ENCODE measurements at places on chromosomes 12 and 14.

GRCh38 chr12:2323532-2324255, 270.9 kb downstream of the CACNA1C start:
- DNase-seq: no peak

DNA sequence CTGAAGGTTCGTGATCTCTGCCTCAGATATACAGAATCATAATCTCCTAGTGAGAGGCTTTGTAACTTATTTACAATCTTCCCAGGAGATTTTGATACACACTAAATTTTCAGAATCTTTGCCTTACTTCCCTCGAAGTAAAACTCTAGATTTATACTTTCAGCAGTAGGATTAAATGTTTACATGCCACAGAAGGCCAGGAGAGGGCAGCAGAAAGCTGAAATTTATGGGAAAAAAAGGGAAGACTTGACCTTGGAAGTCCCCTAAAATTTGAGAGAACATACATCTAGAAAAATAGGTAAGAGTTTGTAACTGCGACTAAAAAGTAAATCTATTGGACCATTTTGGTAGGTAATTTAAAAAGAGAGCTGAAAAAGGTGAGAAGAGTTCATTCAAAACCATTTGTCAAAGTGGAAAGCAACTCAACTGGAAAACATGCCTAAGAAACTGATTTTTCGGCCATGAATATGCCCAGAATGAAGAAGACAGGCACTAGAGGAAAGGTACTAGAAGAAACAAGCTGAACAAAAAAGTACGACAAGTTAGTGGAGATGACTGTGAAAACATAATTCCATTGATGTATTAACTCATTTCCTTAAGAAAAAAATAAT, 242.0 kb upstream of the MDGA2 start:
- no peak for DNase-seq

- DNase-seq: no peak
Measured at GRCh38 chr14:97444248-97444647, 647.1 kb downstream of the VRK1 start.

DNA sequence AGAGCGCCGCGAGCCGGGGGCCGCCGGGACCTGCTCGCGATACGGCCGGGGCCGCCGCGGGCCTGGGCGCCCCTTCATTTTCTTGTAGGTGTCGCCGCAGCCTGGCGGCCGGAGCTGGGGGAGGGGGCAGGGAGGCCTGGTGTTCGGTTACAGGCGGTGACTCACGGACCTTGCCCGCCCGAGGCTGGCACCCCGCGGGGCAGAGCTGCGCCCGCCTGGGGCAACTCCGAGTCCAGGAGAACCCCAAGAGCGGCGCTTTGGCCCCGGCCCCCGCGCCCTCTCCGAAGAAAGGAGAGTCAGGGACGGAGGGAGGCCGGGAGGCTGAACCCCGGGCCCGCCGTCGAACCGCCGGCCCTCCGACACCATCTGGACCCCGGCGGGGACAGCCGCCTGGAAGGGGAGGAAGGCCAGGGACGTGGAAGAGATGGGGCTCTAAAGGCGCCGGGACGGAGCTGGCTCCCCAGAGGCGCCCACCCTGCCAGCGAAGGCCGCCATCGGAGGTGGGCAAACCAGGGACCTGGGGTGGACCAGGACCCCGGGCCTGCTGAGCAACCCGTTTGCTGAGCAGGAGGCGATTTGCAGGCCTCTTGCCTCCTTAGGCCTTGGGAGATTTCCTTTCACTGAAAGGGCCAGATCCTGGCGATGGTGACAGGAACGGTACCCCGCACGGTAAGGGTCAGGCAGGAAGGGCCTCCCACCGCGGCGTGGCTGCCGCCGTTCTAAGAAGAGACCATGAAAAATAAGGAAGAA, 843 bp upstream of the NUAK1 start:
- DNase-seq: peak; percentile 28

- DNase-seq: no peak
Measured at GRCh38 chr14:68878908-68879307, 86.0 kb upstream of the ZFP36L1 start.

- no peak for DNase-seq
Measured at GRCh38 chr12:94676031-94676641, 25.8 kb upstream of the TMCC3 start.

DNA sequence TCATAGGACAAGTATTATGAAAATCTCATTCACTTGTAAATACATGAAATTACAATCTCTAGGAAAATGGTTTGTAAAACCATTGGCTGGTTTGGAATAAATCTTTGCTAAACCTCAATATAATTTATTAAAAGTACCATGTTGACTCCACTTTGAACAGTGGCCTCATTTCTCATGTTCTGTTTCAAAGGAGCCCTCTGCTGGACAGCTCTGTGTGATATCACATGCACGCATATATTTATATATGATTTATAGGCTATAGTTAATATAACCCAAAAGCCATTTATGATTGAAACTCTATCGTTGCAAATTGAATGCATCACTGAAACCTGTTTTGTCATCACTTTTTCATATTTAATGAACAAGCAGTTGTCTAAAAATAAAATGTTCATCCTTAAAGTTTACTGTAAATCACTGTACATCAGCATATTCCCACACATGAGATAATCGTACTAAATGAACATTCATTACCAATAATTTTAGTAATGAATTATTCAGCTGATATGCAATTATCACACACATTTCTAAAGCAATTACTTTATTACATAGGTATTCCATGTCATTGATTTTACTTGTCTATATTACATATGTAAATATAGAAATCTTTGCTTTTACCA, 493.8 kb downstream of the NPAS3 start:
- DNase-seq: no peak

DNA sequence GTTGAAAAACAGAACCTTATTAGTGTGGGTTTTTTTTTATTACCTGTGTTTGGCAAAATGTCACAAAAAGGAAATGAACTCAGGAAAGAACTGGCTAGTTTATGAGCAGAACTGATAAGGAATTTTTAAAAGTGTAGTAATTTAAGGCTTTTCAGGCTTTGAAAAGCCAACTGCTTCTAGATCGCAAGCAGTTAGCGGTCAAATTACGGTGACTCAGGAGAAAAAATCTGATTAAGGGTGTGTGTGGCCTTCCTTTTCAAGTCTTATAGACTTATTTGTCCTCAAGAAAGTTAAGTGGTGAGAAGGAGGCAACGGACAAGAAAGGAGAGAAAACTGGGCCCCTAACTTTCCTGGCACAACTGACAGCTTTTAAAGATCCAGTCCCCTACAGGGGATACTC, 33.4 kb downstream of the PDZRN4 start:
- no peak for DNase-seq

DNA sequence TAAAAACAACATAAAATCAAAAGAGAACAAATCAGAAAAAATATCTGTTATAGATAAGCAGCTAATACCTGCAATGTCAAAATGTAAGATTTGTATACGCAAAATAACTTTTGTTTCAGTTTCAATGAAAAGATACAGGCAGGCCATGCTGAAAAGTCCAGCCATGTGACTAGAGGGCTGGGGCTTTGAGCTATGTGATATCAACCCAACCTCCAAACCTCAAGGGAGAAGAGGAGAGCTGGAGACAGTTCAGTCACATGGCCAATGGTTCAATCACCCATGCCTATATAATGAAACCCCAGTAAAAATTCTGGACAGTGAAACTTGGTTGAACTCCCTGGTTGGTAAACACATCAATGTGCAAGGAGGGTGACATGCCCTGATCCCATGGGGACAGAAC, 5.3 kb downstream of the COX16 start:
- DNase-seq: no peak

DNA sequence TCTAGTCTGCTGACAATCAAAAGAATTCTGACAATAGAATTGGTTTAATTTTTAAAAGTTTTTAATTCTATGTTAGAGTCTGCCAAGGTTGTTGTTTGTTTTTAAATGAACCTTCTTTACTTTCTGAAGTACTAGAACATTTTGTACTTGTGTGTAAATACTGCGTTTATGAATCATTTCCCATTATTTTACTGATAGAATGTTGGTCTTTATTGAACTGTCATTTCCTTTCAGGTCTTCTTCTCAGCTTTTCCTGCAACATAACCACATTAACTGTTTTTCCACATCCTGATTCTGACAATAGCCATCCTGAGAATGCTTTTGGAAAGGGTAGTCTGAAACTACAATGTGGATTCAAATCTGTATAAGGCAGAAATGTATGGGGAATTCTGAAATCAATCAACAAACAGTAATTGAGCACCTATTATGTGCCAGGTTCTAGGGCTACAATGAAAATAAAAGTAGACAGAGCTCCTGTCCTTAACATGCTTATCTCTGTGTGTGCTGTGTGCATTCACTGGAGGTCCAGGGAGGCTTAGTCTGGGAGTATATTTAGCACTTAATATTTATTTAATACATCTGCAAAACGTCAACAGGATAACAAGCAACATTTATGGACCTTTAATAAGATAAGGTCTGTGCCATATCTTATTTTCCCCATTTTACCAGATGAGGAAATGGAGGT, 73.1 kb upstream of the SLC38A2 start:
- DNase-seq: no peak

GRCh38 chr12:85985996-85986395, 111.9 kb downstream of the NTS start:
- DNase-seq: no peak

DNA sequence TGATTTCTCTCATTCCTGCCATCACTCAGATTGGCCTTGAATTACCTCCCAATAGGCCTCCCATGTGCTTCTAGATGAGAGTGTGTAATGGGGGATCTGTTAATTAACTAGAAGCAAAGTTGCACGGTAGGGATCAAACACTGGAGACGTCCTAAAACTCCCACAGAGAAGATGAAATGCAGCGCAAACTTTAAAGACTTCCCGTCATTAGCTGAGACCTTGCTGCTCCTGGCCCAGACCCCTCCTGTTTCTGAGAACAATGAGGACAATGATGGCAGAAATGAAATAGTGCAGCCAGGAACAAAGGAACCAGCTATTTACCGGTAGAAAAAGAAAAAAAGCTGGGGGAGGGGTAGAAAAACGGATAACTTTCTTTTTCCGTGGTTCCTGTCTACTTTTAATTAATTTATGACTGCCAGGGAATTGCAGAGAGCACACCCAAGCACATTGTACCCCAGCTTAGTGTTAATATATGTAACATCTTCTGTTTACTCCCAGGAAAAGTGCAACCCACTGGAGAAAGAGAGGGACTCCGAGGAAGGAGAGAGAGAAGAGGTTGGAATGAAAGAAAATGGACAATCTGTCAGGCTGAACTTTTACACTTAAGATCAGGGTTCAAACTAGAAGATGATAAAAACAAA, 280.7 kb upstream of the SOX5 start:
- no peak for DNase-seq

DNA sequence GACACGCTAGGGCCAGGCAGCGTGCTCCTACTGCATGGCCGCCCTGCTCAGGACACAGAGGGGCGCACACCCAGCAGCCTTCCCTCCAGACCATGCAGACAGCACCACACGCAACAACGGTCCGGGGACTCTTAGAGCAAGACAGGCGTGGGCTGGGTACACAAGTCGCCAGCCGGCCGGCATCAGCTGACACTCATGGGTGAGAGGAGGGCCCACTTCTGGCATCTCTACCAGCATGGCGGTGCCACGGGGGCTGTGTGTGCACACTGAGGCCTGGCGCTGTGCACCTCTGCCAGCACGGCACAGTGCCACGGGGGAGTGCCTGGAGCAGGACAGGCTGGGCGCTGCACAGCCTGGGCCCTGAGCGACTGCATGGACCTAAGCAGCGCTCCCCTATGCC, 6.7 kb upstream of the BTBD6 start:
- DNase-seq: no peak

DNA sequence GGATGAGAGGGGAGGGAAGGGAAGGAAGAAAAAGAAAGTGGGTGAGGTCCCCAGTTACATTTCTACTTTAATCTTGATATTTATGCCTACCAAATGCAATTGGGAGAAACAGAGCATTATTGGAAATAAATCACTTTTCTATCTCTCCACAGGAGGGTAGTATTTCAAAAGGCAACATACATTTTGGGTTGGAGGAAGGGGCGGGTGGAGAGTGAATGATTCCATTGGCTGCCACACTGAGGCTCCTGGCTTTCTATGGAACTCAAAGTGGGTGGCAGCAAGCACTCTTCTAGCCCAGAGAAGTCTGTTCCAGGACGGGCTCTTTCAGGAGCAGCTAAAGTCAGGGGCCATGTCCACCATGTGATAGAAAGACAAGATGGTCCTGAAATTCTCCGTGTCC, 441.3 kb downstream of the DAD1 start:
- no peak for DNase-seq

- DNase-seq: no peak
Measured at GRCh38 chr12:3269594-3269993, 192.4 kb downstream of the TSPAN9 start.

DNA sequence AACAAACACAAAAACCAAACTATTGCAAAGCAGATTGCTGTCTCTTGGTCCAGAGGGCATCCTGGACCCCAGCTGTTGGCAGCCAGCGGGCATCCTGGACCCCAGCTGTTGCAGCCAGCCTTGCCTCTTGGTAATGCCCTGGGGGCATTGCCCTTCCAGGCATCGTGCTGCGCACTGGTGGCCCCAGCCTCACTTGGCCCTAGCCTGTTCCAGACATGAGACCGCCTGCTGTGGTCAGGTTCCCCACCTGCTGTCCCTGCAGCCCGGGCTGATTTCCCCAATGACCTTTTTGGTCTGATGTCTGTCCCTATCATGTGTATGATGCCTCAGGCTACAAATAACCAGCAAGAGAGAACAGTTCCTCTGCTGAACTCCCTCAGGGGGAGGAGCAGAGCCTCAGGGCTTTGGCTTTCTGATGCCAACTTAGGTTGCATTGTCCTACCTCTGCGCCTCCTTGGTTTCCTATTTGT, 20.8 kb downstream of the MLXIP start:
- DNase-seq: no peak

DNA sequence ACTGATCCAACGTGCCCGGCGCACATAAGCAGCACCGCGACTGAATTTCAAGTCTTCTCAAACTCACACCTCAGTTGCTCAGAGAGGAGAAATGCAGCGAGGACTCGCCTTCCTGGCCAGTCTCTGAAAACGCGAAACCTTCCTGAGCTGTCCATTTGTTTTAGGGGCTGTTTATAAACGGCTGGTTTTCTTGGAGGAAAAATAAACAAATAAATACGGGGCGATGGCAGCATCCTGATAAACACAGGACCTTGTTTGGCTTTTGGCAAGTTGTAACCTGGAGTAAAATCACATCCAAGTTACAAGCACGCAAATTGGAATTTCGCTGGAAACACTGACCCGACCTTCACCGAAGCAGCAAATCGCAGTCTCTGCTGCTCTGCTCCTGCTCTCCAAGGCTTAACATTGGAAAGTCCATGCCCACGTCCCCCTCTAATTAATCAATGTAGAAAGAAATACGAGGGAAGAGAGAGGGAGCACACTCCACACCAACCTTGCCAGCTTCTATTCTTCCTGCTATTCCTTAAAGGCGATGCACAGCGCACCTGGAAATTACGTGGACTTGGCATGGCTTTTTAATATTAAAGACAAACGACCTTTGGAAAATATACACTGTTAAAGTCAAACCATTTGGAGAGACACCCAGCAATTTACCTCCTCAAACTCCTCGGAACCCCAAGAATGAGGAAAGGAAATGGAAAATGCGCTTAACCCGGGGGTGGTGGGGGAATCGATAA, 248.8 kb downstream of the APAF1 start:
- no peak for DNase-seq

GRCh38 chr14:87181288-87181687, 811.7 kb downstream of the GALC start:
- DNase-seq: no peak

Data from GM12891 (cell line).